ENCODE measurements at places on chromosomes 1 and 21. TPM values are rescaled to one million over a fixed set of nuclear protein-coding genes. Genes with fewer than 3 reads are reported as not detected.
A peak's percentile ranks its signal among the peaks of the same experiment; 100 is the strongest.

DNA sequence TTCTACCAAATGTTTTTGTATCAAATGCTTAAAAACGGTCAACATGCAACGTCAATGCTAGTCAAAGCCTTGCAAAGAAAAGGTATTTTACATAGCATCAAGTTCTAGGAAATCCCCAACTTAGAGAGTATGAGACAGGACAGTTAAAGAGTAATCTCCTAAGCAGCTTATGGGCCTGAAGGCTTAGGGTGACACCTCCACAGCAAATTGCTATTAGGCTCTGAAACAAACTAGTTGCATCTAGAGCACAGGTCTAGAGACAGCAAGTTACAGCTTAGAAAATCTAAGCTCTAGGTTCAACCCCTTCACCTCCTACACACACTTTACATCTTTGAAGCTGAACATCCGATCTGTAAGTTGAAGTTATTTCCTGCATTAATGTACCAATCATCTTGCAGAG is 13.7 kb downstream of the PABPC4 start:
- DNase-seq: no peak

- peak; percentile 62 for DNase-seq
These were observed 411.8 kb upstream of the ESRRG start for GRCh38 chr1:217134857-217135568.

SPRR1B gene
- polyA plus RNA-seq: not detected

PCSK9 gene
- polyA plus RNA-seq: 2.4 TPM

TBX15 gene
- not detected for polyA plus RNA-seq

Measured in cardiac muscle cell (in vitro differentiated cells and primary cell).